ENCODE measurements at places on chromosomes 12 and 14.

DNA sequence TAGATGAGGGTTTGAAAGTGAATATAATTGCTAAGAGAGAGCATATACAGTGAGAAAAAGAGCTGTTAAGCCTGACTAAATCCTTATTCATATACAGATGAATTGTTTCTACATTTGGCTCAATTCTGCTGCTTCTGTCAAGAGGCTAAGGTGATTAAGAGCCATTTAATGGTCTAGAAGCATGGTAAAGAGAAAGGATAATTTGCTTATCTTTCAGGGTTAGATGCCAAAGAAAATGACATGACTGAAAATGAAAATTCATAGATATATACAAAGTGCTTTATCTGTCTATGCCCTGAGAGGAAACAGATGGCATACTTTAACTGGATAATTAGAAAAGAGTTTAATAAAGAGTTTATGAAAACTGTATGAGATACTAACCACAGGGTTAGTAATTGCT is 834.9 kb downstream of the SLC6A15 start:
- peak; percentile 64 for DNase-seq

- peak; percentile 33 for DNase-seq
Measured at GRCh38 chr14:88380405-88380804, 5.1 kb upstream of the SPATA7 start.

GRCh38 chr14:79992407-79993198 is 218.7 kb downstream of the DIO2 start:
- DNase-seq, result no peak

DNA sequence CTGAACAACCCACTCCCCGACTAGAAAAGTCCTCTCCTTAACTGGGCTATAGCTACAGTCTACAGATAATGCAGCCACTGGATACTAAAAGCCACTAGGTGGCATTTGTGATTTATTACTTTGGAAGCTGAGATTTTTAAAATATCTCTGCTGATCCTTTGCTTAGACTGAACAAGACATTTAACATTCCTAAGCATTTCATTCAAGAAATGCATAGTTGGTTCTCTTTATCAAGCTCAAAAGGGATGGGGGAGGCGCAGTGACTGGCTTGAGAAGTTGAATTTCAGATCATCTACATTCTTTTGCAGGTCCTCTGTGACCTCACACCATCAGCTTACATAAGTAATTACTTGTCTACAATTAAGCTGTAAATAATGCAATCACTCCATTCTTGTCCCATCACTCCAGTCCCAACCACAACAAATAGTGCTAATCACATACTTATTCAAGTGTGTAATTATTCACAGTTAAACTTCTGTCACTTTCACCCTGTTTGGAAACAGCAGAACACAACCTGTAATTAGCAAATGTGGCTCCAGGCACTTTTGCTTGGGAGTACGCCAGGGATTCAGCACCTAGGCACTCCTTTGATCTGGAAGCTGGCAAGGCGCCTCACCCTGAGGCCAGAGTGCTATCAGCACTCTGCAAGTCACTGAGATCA is 203.6 kb downstream of the NOVA1 start:
- peak; percentile 68 for DNase-seq

All from fibroblast of the aortic adventitia (primary cell).